ENCODE measurements at places on chromosomes 5 and 9. TPM values are rescaled to one million over a fixed set of nuclear protein-coding genes. Genes with fewer than 3 reads are reported as not detected.
A peak's percentile ranks its signal among the peaks of the same experiment; 100 is the strongest.

- peaks cover 3% of the 10 kb centered on the region for H3K4me1 ChIP-seq
- H3K4me3 ChIP-seq: no peak overlapping the region
- no peaks in the 10 kb centered on the region for H3K36me3 ChIP-seq
These were observed 27.7 kb upstream of the SLC12A7 start for GRCh38 chr5:1139331-1140170.

DNA sequence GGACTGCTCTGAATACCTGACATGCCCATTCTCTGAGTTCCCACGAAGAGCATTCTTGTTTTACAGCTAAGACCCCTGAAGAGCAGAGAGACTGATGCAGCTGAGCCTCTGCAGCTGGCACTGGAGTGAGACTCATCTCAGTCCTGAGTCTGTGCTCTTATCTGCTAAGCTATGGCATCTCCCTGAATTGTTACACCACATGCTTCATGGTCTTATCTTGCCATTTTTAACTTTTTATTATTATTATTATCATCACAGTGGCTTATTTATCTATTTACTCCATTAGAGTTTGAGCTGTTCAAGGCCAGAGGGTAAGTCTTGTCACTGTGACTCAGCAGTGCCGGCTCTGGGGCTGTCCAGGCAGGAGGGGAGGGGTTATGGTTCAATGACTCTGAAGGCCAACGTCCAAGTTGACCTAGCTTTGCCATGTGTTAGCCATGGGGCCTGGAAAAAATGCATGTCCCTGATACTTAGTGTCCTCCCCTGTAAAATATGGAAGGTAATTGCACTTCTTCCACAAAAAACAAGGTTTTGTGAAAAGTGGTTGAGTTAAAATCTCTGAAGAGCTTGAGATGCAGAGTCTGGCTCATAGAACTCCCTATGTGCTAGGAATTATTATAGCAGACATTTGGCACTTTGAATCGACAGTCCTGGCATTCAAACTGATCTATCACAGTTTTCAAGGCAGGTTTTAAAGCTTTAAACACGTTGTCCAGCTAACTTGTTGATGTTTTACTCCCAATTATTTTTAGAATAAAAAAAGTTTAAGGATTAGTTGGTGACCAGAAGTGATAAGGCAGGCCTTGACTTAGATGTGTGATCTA, 94.6 kb downstream of the ALDH1A1 start:
- H3K27ac ChIP-seq: no peak overlapping the region
- no peak for DNase-seq
- H3K4me1 ChIP-seq: peaks cover 11% of the 10 kb centered on the region
- H3K36me3 ChIP-seq: no peaks in the 10 kb centered on the region
- no peak overlapping the region for H3K4me3 ChIP-seq

DNA sequence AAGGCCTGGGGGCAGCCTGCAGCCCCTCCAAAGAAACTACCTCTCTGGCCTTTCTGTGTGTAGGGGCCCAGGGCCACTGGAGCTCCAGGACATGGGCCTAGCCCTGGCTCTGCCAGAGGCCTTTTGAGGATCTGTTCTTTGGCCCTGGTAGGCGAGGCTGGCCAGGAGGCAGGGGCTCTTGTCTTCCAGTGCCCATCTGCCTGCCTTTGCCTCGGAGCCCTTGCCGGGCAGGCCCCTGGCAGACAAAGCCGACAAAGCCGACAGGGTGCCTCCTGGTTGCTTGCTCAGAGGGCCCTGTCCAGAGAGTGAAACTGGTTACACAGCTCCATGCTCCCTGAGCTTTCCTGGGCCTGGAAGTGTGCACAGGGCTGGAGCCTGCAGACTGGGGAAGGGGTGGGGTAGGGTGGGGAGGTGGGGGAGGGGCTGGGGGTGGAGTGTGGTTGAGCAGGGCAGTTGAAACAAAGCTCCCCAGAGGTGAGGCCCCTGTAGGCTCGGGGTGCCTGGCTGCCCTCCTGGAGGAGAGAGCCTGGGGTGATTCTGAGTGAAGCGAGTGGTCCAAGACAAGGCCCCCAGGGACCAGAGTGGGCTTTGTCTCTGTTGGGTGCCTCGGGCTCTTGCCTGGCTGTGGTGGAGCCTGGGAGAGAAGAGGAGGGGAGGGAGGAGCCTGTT, 29.3 kb downstream of the PTPA start:
- peak overlapping the region; percentile 75 for H3K4me3 ChIP-seq
- H3K4me1 ChIP-seq: peaks cover 54% of the 10 kb centered on the region
- peaks cover 12% of the 10 kb centered on the region for H3K36me3 ChIP-seq
- DNase-seq: peak; percentile 56
- peak overlapping the region; percentile 100 for H3K27ac ChIP-seq
- H3K27me3 ChIP-seq: no peaks in the 10 kb centered on the region

- no peak for DNase-seq
- H3K4me3 ChIP-seq: no peak overlapping the region
These were observed 29.3 kb upstream of the WWC1 start for GRCh38 chr5:168262042-168262743.

DNA sequence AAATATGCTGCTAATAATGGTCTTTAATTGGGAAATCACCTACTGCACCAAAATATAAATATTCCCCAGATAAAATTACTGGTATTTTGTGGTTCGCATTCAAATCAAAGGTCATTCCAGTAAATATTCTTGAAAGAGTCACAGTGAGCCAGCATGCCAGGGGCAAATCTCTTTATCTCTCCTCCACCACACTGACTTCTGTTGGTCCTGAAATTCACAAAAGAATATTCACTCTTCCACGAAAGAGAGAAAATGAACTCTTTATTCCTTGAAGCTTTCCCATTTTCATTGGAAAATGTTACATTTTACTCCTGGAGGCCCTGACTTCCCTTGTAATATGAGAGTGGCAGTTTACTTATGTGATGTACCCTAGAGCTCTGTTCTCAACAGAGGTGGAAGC, 39.7 kb downstream of the ZNF366 start:
- no peak for DNase-seq
- no peak overlapping the region for H3K4me3 ChIP-seq
- no peak overlapping the region for H3K27ac ChIP-seq
- no peaks in the 10 kb centered on the region for H3K27me3 ChIP-seq

GRCh38 chr5:142323480-142324135, 1.2 kb downstream of the SPRY4 start:
- DNase-seq: no peak
- no peaks in the 10 kb centered on the region for H3K36me3 ChIP-seq
- peaks cover 68% of the 10 kb centered on the region for H3K4me1 ChIP-seq
- peak overlapping the region; percentile 78 for H3K27ac ChIP-seq
- H3K27me3 ChIP-seq: peaks cover 83% of the 10 kb centered on the region

Gene LEAP2
- 2.6 TPM for total RNA-seq

Gene ZDHHC11B
- 0.74 TPM for total RNA-seq

Gene FBXW5
- total RNA-seq: 59.8 TPM

GRCh38 chr5:154740483-154740882, 14.7 kb upstream of the LARP1 start:
- no peaks in the 10 kb centered on the region for H3K27me3 ChIP-seq
- H3K4me1 ChIP-seq: no peaks in the 10 kb centered on the region
- H3K36me3 ChIP-seq: peaks cover 2% of the 10 kb centered on the region
- H3K4me3 ChIP-seq: no peak overlapping the region

GRCh38 chr9:121813519-121814210, 162.2 kb downstream of the DAB2IP start:
- DNase-seq: no peak
- H3K27me3 ChIP-seq: peaks cover 12% of the 10 kb centered on the region
- H3K27ac ChIP-seq: no peak overlapping the region
- peaks cover 9% of the 10 kb centered on the region for H3K4me1 ChIP-seq

- no peak overlapping the region for H3K4me3 ChIP-seq
- peaks cover 19% of the 10 kb centered on the region for H3K4me1 ChIP-seq
- H3K27me3 ChIP-seq: no peaks in the 10 kb centered on the region
- H3K36me3 ChIP-seq: no peaks in the 10 kb centered on the region
- no peak for DNase-seq
These were observed 5.8 kb upstream of the ZNF622 start for GRCh38 chr5:16471387-16471786.

DNA sequence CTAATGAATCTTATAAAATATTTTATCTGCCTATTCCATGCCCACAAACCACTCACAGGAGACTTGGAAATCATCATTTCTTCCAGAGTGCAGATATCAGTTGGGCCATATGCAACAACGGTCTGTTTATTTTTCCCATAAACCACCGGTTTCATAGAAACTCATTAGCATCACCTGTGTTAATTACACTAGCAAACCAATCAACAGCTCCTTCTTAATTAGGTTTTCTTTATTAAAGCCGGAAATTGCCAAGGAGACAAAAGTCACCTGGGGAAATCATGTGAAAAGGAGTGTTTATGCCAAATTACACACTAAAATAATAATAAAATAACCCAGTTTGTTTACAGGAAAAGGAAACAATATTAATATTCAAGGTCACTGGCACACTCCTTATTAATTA, 129.6 kb downstream of the EBF1 start:
- peaks cover 28% of the 10 kb centered on the region for H3K27me3 ChIP-seq
- H3K36me3 ChIP-seq: no peaks in the 10 kb centered on the region
- H3K4me1 ChIP-seq: peaks cover 4% of the 10 kb centered on the region
- no peak overlapping the region for H3K27ac ChIP-seq

- no peaks in the 10 kb centered on the region for H3K27me3 ChIP-seq
- H3K4me1 ChIP-seq: peaks cover 47% of the 10 kb centered on the region
- H3K36me3 ChIP-seq: peaks cover 3% of the 10 kb centered on the region
- no peak for DNase-seq
- peak overlapping the region; percentile 20 for H3K27ac ChIP-seq
- H3K4me3 ChIP-seq: no peak overlapping the region
These were observed 9.3 kb downstream of the PBX3 start for GRCh38 chr9:125756518-125756917.

GRCh38 chr9:120724757-120725400, 10.6 kb upstream of the MEGF9 start:
- no peak overlapping the region for H3K4me3 ChIP-seq
- no peaks in the 10 kb centered on the region for H3K4me1 ChIP-seq
- DNase-seq: no peak
- no peak overlapping the region for H3K27ac ChIP-seq

Gene IL4
- not detected for total RNA-seq

DNA sequence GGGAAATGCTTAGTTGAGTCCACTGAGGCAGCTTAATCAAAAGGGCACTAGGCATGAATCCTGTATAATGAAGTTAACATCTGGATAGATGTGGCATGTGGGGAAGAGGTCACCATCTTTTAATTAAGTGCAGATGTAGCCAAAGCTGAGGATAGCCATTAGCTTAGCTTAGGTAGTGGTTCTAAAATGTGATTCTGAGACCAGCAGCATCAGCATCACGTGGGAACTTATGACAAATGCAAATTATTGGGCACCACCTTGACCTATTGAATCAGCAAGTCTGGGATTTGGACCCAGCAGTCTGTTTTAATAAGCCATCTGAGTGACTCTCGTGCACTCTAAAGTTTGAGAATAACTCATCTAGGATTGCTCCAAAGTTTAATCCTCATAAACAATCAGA, 63.8 kb downstream of the SNCAIP start:
- peaks cover 44% of the 10 kb centered on the region for H3K4me1 ChIP-seq
- H3K36me3 ChIP-seq: peaks cover 12% of the 10 kb centered on the region
- no peak overlapping the region for H3K27ac ChIP-seq
- no peak for DNase-seq
- no peak overlapping the region for H3K4me3 ChIP-seq

GRCh38 chr5:165393839-165394238, 1888.4 kb downstream of the MAT2B start:
- H3K4me1 ChIP-seq: no peaks in the 10 kb centered on the region
- H3K4me3 ChIP-seq: no peak overlapping the region
- H3K27ac ChIP-seq: no peak overlapping the region
- H3K36me3 ChIP-seq: no peaks in the 10 kb centered on the region
- DNase-seq: no peak

GRCh38 chr9:3777137-3777536, 251.3 kb upstream of the RFX3 start:
- H3K4me1 ChIP-seq: no peaks in the 10 kb centered on the region
- no peak overlapping the region for H3K4me3 ChIP-seq
- H3K27ac ChIP-seq: no peak overlapping the region
- no peaks in the 10 kb centered on the region for H3K36me3 ChIP-seq
- H3K27me3 ChIP-seq: no peaks in the 10 kb centered on the region

Gene ENTREP1
- 2.3 TPM for total RNA-seq

- no peak for DNase-seq
- H3K36me3 ChIP-seq: no peaks in the 10 kb centered on the region
- no peak overlapping the region for H3K27ac ChIP-seq
- no peaks in the 10 kb centered on the region for H3K4me1 ChIP-seq
- H3K27me3 ChIP-seq: peaks cover 19% of the 10 kb centered on the region
These were observed 36.4 kb downstream of the GDNF start for GRCh38 chr5:37803487-37803886.

DNA sequence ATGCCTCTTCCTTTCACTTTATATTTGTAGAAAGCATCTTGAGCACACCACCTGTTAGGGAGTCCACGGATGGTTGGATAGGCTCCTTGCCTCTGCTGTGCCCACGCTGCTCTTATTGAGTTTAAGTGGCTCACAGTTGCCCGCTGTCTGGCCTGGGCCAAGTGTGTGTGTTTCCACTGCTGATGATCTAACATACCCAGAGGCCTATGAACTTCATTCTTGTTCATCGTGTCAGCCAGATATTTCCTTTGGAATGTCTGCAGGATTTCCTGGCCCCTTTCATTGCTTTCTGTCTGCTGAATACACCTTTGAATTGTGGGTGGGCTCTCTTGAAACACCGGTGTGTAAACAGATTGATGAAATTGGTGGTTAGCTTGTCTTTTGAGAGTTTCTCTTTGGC, 46.6 kb downstream of the MVB12B start:
- no peaks in the 10 kb centered on the region for H3K27me3 ChIP-seq
- peak overlapping the region; percentile 91 for H3K27ac ChIP-seq
- H3K36me3 ChIP-seq: peaks cover 5% of the 10 kb centered on the region
- no peak for DNase-seq

DNA sequence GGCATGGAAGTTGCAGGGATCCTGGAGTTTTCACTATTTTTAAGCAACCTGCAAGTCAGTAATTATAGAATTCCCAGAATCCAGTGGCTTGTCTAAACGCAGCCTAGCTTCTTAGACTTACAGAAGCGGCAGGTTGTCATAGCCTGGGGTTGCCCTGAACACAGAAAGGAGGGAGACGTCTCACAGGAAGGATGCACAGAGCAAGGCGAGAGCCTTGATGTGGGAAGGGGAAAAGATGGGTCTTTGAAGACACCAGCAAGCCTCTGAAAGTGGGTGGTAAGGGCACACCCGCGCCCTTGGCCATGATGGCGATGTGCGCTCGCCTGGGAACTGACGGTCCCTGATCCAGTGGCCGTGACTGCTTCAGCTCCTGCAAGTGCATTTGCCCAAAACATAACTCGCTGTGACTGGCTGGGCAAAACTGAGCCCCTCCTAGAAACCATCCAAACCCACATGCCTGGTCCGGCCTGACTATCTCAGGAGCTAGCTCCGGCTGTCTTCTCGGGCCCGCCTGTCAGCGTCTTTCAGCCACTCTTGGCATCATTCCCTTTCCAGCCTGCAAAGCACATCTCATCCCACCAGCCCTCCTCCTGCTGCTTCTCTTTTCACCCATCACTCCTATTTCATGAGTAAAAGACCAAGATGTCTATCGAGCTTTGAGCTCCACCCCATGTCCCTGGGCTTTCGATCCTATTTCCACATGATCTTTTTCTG, 17.1 kb downstream of the FBP1 start:
- peaks cover 25% of the 10 kb centered on the region for H3K4me1 ChIP-seq
- H3K27me3 ChIP-seq: no peaks in the 10 kb centered on the region
- DNase-seq: no peak
- no peaks in the 10 kb centered on the region for H3K36me3 ChIP-seq
- H3K27ac ChIP-seq: no peak overlapping the region
